ENCODE measurements at places on chromosomes 6 and 20.

- DNase-seq: no peak
Measured at GRCh38 chr6:115882174-115882573, 178.5 kb downstream of the FRK start.

GRCh38 chr20:4730780-4731179 is 9.1 kb downstream of the PRND start:
- peak; percentile 38 for DNase-seq

- peak; percentile 89 for DNase-seq
Measured at GRCh38 chr6:36769183-36769675, 70.0 kb downstream of the CPNE5 start.

DNA sequence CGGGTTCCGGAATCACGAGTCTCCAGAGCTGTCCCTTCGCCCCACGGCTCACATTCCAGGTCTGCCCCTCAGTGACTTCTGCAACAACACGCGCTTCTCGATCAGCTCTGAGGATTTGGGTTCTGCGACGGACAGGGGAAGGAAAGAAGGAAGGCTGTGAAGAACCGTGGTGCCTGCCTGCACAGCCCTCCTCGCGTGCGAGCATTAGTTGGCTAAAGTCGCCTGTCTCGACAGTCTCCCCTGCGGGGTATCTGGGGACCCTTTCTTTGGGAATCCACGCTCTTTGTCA is 23.1 kb downstream of the VPS52 start:
- peak; percentile 72 for DNase-seq

GRCh38 chr6:126764671-126765070 is 353.8 kb upstream of the RSPO3 start:
- DNase-seq: no peak

GRCh38 chr6:43944908-43945767 is 175.1 kb downstream of the VEGFA start:
- no peak for DNase-seq

DNA sequence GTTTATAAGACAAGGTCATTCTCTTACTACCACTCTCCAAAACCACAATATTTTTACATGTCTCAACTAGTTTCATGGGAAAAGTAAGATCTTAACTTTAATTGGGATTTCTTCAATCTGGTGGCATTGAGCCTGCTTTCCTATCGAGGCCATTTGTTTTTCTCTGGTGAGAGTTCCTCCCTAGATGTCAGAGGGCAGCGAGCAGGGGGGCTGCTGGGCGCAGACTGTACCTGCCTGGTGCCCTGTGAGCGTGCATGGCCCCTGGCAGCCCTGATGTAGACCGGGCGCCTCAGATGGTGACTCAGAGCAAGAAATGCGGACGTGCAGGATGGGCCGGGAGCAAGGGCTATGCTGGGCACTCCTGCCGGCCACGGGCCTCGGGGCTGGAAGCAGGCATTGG is 27.2 kb downstream of the ERMARD start:
- no peak for DNase-seq

DNA sequence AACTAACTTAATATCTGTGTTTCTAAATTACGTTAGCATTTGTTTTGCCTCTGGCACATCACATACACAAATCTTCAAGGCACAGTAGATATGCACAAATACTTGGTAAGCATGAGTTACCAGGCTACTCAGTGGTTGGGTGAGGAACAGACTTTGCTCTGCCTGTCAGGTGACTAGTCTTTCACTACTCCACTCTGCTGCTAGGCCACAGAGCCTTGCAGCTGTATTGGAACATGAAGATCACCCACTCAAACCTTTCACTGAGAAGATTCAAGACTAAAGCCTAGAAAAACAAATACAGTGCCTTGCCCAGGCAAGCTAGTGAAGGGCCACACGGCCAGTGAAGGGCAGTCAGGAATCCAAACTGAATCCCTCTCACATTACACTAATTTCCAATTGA is 47.0 kb downstream of the DTNBP1 start:
- no peak for DNase-seq

- no peak for DNase-seq
Measured at GRCh38 chr6:11268978-11269377, 36.5 kb upstream of the NEDD9 start.

DNA sequence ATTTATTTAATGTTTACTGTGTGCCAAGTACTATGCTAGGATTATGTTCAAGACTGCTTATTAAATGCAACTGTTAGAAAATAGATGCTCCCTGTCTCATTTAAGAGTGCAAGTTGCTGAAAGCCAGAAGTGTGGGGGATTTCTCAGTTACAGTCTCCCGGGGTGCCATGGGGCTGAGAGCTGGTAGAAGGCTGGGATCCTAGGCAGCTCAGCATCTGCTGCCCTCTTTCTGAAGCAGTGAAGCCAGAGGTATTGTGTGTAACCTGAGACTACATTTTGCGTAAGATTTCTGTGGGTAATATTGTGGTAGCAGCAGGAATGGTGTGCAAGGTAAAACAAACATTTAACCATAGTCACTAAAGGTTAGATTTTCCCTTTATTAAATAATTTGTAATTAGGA is 120.6 kb downstream of the AKAP7 start:
- DNase-seq: no peak

GRCh38 chr6:123898665-123899064 is 95.0 kb downstream of the NKAIN2 start:
- no peak for DNase-seq

DNA sequence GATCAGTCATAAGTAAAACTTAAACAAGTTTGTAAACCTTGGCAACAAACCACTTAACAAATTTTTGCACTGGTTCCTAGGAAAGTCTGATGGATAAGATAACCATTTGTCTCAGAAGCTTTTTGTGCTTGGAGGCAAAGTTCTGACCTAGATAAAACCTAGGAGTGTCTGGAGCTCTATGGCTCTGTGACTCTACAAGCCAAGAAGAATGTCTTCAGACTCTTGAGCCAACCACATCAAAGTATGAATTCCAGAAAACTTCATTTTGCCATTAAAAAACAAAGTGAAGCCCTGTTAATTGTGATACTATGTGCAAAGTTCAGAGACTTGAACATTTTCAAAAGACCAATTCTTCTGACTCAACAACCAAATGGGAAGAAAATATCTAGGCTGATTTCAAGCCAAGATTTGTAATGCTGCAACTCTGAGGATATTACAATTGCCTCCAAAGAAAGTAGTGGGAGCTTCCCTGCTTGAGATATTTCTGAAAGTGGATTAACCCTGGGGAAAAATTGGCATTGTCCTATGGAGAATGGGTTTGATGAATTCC is 158.1 kb upstream of the FOXQ1 start:
- no peak for DNase-seq
